ENCODE measurements at places on chromosomes 6 and 20.

GRCh38 chr6:41781366-41781730, 766 bp downstream of the PRICKLE4 start:
- no peak for DNase-seq

DNA sequence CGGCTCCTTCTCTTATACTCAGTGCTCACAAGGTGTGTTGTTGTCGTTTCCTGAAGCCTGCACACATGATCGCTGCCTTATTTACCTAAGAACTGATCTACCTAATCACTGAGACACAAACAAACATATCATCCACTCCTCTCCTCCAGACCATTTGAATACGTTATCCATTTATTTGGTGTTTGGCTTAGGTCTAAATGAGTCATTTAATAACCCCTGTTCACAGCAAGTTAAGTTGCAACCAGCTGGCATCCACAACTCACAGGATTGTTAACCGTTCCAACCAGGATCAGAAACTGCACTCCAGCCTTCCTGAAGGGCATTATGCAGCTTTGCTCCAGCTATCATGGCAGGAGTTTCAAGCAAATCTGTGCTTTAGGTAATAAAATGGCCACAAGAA, 511.1 kb upstream of the MAP3K7 start:
- no peak for DNase-seq

DNA sequence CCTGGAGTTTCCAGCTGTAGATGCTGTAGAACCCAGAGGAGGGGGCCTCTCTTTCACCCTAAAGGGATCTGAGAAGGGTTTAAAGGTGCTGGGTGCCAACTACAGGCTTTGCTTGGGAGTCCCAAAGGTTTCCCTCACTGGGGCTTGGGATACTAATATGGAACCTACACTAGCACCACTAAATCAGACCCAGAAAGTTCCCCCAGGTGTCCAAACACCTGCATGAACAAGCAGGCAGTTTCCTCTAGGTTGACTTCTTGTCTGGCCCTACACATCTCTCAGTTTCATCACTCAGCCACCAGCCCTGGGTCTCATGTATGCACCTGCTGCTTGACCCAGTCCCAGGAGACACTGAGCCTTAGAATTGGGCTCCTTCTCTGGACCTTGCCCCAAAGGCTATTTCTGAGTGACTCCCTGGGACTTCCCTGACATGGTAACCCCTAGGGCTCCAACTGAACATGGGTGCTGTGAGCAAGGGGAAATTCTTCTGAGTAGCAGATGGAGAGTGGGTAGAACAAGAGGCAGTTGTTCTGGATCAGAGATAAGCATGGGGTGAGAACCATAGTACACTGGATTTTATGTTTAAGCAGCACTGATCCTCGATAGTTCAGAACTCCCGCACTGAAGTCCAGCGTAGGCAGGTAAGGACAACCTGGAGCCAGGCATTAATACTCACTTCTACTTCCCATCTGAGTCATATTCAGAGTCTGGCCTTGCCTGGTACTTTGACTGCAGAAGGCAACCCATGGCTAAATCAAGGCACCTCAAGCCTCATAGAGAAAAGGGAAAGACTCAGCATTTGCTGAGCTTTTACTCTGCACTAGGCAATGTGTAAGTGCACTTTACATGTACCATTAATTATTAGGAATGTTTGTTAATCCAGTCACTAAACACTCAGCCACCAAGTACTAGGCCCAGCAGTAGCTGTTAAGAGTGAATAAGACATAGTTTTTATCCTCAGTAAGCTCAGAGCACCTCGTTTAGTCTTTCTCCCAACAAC, 16.8 kb downstream of the BCL2L1 start:
- DNase-seq: no peak

GRCh38 chr6:169669147-169669546, 32.7 kb downstream of the WDR27 start:
- DNase-seq: no peak

GRCh38 chr6:157751547-157752200, 71.4 kb upstream of the SNX9 start:
- DNase-seq: no peak

GRCh38 chr6:158923805-158924498, 76.0 kb downstream of the RSPH3 start:
- DNase-seq: no peak

DNA sequence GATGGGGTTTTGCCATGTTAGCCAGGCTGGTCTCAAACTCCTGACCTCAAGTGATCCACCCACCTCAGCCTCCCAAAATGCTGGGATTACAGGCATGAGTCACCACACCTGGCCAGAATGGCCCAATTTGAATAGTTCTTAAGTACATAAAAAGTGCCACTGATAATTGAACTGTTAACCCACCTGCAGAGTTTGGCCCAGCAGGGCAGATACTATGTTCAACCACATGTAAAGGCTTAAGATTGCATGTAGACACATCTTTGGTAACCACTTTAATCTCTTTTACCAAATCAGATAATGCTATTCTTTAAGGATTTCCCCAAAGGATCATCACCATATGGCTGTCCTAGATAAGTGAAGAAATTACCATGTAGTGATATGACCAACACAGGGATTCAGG, 21.3 kb upstream of the SGK1 start:
- DNase-seq: no peak

GRCh38 chr6:50602292-50602691, 111.0 kb upstream of the TFAP2D start:
- no peak for DNase-seq

DNA sequence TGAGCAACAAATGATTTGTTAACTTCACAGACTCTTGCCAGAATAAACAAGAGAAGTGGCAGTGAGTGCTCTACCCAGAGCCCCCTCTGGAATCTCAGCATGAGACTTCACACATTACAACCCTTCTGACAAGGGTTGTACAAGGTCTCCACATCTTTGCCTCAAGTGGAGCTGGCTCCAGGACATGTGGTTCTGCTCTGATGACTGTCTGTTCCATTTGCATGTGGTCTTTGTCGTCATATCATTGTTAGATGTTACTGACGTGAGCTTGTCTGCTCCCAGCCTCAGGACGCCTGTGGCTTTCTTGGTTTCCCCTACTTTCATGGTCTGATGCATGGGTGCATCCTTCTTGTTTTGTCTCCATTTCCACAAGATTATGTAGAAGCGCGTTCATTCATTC, 115.0 kb downstream of the SLC24A3 start:
- DNase-seq: no peak

DNA sequence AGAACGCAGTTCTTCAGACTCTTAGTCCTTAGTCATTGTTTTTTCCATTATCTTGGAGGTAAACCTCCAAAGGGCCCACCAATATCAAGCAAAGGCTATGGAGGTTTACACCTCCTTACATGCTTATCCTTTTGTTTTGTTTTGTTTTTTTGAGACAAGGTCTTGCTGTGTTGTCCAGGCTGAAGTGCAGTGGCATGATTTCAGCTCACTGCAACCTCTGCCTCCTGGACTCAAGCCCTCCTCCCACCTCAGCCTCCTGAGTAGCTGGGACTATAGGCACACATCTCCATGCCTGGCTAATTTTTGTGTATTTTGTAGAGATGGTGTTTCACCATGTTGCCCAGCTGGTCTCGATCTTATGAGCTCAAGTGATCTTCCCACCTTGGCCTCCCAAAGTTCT, 26.3 kb downstream of the ADGRG6 start:
- DNase-seq: no peak

DNA sequence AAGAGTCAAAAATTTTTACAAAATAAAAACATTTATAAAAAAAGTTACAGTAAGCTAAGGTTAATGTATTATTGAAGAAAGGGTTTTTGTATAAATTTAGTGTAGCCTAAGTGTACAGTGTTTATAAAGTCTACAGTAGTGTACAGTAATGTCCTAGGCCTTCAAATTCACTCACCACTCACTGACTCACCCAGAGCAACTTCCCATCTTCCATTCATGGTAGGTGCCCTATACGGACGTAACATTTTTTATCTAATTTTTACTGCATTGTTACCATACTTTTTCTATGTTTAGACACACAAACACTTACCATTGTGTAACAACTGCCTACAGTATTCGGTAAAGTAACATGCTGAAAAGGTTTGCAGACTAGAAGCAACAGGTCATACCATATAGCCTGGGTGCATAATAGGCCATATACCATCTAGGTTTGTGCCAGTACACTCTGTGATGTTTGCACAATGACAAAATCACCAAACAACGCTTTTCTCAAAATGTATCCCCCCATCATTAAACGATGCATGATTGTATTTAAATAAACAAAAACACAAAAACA, 6.0 kb downstream of the MTFR2 start:
- no peak for DNase-seq

GRCh38 chr6:105968603-105969333, 117.4 kb upstream of the PRDM1 start:
- DNase-seq: no peak

GRCh38 chr6:145963216-145964068, 716 bp downstream of the SHPRH start:
- DNase-seq: peak; percentile 25

GRCh38 chr6:22222469-22222868, 74.4 kb downstream of the PRL start:
- DNase-seq: no peak

- no peak for DNase-seq
Observed at GRCh38 chr20:3894796-3895195, 5.6 kb downstream of the PANK2 start.

GRCh38 chr20:1528811-1529210, 28.7 kb downstream of the SIRPD start:
- no peak for DNase-seq

DNA sequence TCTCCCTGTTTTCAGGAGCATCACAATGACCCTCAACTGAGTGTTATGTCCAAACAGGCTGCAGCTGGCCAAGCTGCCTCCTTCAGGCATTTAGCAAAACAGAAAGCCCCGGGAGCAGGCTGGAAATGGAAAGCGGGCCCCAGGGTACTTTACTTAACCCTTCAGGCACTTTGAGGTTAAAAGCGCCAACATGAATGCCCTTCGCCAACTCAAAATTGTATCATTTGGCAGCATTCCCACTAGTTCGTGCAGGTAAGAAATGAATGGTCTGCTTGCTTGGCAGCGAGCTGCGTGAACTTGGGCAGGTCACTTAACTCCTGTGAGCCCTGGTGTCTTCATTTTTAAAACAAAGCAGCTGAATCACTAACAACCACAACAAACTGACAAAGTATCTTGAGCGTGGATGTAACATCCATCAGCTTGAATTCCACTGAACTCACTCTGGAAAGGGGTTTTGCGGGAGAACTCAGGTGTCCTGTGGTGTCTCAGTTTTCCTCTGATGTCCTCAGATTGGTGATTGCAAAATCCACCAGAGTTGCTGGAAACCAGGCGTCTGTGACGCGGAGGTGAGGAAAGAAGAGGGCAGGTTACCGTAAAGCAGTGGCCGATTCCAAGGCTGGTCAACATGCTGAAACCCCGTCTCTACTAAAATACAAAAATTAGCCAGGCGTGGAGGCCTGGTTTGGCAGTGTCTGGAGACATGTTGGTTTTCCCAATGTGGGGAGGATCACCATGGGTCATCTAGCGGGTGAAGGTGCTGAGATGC, 118.8 kb upstream of the ZNF217 start:
- DNase-seq: no peak

DNA sequence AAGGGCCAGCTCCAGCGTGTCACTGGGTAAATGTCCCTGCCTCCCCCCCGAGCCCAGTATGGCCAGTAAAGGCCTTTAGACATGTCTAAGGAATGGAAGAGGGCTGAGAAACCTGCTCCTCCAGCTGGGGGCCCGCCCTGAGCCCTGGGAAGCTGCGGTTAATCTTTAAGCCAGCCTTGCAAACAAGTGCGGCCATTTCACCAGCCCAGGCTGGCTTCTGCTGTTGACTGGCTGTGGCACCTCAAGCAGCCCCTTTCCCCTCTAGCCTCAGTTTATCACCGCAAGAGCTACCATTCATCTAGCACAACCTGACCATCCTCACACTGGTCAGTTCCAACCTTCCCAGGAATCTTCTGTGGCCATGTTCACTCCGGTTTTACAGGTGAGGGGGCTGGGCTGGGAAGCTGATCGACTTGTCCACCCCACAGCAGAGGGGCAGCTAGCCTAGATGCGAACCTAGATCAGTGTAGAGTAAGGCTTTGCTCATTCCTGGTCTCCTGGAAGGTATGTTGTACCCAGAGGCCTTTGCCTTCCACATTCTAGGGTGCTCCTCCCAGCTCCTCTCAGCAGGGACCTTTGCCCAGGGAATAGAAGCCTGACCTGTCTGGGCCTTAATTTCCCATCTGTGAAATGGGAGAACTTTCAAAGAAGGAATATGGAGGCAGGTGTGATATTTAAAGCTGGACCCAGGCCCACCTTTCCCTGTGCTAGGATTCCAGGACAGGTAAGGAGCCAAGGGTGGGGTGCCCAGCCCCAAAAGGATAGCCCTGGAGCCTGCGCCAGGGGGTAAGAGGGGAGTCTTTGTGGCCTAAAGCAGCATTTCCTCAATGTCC, 1.2 kb upstream of the SRC start:
- no peak for DNase-seq
